Activated CD4-positive, alpha-beta T cell treated with anti-CD3 and anti-CD28 coated beads for 24 hours (primary cell): ENCODE measurements at places on chromosomes 5 and 9.

- no peak for DNase-seq
Measured at GRCh38 chr5:160757194-160757593, 94.8 kb downstream of the ATP10B start.

- no peak for DNase-seq
Measured at GRCh38 chr9:33117306-33117705, 40.8 kb upstream of the SMU1 start.

- DNase-seq: no peak
Measured at GRCh38 chr9:123034881-123035510, 1.5 kb downstream of the GPR21 start.

GRCh38 chr9:125241863-125242739, 958 bp upstream of the HSPA5 start:
- DNase-seq: no peak

GRCh38 chr9:78765861-78766260, 468.9 kb downstream of the PSAT1 start:
- DNase-seq: no peak

- DNase-seq: no peak
Measured at GRCh38 chr9:121388140-121388905, 18.3 kb upstream of the STOM start.

DNA sequence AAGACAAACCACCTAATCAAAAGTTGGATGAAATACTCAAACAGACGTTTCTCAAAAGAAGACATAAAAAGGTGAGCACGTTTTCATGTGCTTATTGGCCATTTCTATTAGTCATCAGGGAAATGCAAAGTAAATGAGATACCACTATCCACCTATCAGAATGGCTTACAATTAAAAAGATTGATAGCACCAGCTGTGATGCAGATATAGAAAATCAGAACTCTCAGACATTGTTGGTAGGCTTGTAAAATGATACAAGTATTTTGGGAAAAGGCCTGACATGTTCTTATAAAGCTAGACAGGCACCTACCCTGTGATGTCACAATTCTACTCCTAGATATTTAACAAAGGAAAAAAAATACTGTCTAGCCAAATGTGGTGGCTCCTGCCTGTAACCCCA, 44.0 kb upstream of the SLC30A5 start:
- DNase-seq: no peak

- DNase-seq: no peak
Measured at GRCh38 chr5:173642191-173642816, 25.9 kb upstream of the BOD1 start.

DNA sequence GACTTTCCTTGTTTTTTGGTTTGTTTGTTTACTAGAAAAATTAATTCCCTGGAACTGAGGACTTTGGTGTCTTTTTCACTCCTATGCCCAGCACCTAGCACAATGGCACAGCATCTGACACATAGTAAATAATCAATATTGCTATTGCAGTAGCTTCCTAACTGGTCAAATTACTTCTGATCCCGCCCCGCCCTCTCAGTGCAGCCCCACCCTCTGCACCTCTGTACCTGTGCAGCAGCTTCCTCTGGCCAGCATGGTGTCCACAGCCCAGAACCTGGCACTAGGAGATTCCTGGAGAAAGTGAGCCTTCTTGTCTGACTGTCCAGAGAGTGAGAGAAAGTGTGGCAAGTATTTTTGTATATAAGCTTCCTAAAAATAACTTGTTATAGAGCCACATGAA, 343.2 kb downstream of the ZNF608 start:
- no peak for DNase-seq

DNA sequence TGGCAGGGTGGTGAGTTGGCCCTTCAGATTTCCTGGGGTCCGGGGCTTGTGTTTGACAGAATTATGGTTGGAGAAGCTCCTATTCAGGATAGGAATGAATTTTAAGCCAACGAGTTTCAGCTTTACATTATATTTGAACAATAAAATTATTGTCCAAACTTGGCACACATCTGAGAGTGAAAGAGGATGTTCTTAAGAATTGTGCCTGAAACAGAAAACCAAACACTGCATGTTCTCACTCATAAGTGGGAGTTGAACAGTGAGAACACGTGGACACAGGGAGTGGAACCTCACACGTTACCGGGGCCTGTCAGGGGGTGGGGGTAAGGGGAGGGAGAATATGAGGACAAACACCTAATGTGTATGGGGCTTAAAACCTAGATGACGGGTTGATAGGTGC, 111.8 kb upstream of the ACTBL2 start:
- no peak for DNase-seq

DNA sequence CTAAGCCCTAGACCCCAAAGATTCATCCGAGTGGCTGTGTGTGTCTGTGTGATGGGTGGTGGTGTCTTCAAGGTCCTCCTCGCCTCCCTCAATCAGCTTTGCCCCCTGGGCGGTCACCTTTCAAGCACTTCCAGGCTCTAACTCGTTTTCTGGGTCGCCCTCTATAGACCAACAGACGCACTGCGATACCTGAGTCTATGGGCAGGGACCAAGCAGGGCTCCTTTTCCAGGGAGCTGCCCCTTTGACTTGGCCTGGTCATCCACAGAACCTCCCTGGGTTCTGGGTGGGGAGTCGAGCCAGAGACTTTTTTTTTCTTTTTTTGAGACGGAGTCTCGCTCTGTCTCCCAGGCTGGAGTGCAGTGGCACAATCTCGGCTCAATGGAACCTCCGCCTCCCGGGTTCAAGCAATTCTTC, 1.1 kb downstream of the SLC27A4 start:
- peak; percentile 61 for DNase-seq

GRCh38 chr5:17433406-17433805, 64.6 kb upstream of the TAF11L2 start:
- no peak for DNase-seq

- DNase-seq: no peak
Measured at GRCh38 chr5:160378330-160378729, 7.9 kb upstream of the C1QTNF2 start.

DNA sequence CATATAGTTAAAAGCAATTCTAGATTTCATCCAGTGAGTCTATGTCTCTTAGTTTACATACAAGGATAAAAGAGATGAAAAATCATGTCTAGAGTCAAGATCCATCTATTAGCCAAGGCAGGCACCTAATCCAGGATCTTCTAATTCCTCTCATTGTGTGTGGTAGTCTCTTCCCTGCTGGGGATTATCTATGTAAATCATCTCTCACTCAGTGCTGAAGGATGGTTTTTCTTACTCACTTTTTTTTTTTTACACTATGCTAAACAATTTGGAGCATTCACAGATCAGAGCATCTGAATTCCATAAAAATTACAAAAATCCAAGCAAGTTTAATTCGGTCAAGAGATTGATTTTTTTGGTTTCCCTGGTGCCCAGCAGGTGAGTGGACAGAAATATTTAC, 154.9 kb upstream of the GDNF start:
- no peak for DNase-seq

DNA sequence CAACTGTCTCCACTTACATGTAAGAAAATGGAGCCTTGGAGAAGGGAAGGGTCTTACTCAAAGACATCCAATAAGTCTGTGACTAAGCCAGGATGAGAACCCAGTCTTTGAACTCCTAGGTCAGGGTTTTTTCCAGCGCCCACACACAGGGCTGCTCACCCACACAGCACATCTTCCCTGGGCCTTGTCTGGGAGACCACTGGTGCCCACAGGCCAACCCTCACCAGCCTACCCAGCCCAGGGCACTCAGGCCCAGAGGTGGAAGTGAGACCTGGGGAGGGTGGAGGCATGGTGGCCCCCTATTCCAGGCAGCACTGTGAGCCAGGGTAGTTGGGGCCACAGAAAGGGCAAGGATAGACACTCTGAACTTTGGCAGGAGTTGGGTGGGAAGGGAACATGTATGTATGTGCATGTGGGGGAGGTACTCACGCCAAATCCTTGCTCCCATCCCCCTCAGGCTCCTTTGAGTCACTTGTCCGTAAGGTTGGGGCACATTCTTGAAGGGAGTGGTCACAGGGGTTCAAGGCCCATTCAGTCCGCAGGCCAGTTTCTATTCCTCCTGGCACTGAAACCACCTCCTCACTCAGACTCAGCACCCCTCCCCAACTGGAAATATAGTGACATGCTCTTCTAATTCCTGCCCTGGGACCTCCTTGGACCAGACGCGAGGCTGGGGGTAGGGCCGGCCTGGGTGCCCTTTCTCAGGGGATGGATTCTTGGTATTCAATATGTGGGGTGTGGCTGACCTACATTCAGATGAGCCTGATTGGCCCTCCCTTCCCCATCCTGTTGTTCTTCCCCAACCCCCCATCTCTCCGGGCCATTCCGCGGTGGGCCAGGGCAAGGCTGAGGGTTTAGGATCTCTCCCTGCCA, 2.9 kb upstream of the SLC4A9 start:
- no peak for DNase-seq

DNA sequence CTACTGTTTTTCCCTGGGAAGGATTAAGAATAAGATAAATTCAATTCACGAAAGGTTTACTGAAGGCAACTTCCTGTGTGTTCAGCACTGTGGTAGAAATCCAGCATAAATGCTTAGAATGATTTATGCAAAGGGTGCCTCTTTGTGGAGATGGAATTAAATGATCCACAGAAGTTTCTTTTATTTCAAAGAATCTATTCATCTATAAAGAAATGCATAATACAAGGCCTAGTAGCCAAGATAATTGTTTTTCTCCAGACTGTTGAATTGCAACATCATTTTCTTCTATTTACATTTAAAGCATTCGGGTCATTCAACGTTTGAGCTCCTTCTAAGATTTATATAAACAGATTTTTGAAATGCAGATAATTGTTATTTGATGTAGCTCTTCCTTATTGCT, 138.8 kb upstream of the NFIL3 start:
- no peak for DNase-seq

DNA sequence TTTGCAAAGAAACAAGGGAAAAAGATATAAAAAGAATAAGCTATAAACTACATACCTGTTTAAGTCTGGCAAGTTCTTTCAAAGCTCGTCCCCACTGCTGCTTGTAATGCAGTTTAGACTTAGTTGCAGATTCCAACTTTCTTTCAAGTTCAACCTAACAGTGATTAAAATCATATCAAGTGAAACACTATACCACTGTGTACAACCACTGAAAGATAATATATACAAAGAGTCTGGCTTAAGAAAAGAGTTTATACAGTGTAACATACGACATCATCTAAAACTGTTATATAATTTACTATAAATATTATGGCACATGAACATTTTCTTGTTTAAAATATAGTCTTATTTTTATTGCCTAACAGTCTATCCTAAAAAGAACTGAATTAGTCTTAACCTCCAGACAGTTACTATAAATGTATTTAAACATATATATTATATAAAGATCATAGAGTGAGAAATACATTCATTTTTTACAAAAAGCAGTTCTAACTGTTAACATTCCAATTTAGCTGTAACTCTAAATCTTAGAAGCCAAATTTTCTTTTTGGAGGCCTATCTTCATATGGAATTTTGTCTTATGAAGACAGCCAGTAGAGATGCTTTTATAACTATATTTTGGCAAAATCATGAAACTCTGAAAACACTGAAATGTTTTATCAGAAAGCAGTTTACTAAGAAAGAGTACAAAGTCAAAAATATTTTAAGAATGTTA, 58.6 kb downstream of the CEP120 start:
- no peak for DNase-seq

DNA sequence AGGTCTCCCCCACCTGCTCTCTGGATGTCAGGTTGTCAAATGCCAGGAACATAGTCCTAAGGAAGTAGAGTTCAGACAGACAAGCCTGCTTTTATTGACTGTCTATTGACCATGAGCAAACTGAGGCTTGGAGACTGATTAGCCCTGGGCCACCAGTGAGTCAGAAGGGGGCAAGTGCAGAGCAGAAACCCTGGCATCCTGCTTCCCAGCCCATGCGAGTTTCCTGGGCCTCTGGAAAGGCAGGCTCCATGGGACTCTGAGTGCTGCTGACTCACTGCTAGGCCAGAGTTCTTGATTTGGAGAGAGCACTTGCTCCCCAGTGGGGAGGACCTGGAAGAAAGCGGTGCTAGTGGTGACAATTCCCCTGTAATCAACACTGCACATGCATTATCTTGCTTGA, 2.8 kb upstream of the HBEGF start:
- DNase-seq: no peak

GRCh38 chr5:132592521-132592920, 35.7 kb downstream of the RAD50 start:
- no peak for DNase-seq

GRCh38 chr5:146699664-146700418, 178.7 kb downstream of the PPP2R2B start:
- DNase-seq: no peak

GRCh38 chr5:108672639-108673038, 75.1 kb upstream of the FER start:
- DNase-seq: no peak

DNA sequence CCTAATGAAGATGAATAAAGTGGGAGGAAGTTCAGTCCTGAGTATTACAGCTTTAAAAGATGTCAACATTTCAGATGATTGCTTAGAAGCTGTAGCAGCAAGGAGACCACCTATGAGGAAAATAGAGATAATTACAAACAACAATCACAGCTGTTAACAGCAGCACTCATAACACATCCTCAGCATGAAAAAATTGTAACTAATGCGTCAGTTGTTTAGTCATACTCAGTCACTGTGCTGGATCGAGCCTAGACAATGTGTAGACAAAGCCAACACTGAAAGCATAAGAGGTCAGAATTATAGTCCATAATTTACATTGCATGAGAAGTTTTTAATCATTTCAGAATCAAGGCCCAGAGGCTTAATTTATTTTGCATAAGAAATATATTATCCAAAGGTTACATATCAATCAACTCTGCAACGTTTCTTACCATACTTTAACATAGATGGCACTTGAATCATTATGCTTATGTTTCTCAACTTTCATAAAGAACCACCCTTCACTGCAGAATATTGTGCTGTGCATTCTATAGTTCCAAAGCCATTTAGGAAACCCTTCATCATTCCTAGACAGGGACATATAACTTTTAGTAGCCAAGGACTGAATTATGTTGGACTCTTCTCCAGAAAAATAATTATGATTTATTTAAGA, 60.2 kb upstream of the HAPLN1 start:
- DNase-seq: no peak

- no peak for DNase-seq
Measured at GRCh38 chr9:74358959-74359358, 138.2 kb upstream of the RORB start.

- DNase-seq: no peak
Measured at GRCh38 chr5:146732962-146733361, 145.6 kb downstream of the PPP2R2B start.

DNA sequence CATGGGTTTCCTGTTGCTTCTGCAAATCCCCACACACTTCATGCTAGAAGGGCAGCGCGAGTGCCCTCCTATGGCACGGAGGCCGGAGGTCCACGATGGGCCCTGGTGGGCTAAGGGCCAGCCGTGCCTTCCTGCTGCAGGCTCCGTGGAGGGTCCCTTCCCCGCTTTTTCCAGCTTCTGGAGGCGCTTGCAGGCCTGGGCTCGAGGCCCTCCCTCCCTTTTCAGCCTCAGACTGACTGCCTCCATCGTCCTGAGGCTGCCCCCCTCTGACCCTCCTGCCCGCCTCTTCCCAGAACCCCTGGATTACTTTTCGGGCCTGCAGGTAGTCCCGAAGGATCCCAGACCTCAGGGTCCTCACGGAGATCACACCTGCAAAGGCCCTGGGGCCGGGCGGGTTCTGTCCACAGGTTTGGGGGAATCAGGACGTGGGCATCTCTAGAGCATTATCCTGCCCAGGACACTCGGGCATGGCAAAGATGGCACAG, 3.2 kb upstream of the TERT start:
- no peak for DNase-seq

GRCh38 chr5:170518277-170518676, 14.5 kb downstream of the KCNIP1 start:
- no peak for DNase-seq

- DNase-seq: no peak
Measured at GRCh38 chr5:78766412-78766762, 117.8 kb upstream of the LHFPL2 start.

GRCh38 chr5:93532370-93532769, 48.6 kb downstream of the NR2F1-AS1 start:
- no peak for DNase-seq
